ENCODE measurements at places on chromosomes 11 and 22. TPM values are rescaled to one million over a fixed set of nuclear protein-coding genes. Genes with fewer than 3 reads are reported as not detected.

- peak within 1 kb of the TSS; percentile 97 for H3K27ac ChIP-seq
- peaks cover under 1% of the 10 kb centered on the region for H3K27me3 ChIP-seq
- peak within 1 kb of the TSS; percentile 98 for H3K4me3 ChIP-seq
- H3K36me3 ChIP-seq: peaks cover 10% of the 10 kb centered on the region
Measured at GRCh38 chr11:73760679-73761402, at the start of gene RAB6A. RAB6A (minus strand) TSS chr11:73761074; CDS start chr11:73760635, 439 bp downstream.

GRCh38 chr11:82733444-82734119 is at the start of gene FAM181B:
FAM181B (minus strand) TSS chr11:82733864; CDS start chr11:82733729, 135 bp downstream.
- H3K27ac ChIP-seq: no peak within 1 kb of the TSS
- no peak for DNase-seq
- H3K36me3 ChIP-seq: no peaks in the 10 kb centered on the region
- peaks cover 26% of the 10 kb centered on the region for H3K27me3 ChIP-seq
- no peaks in the 10 kb centered on the region for H3K4me1 ChIP-seq

- H3K4me3 ChIP-seq: peak overlapping the region; percentile 71
- peaks cover 23% of the 10 kb centered on the region for H3K4me1 ChIP-seq
- H3K36me3 ChIP-seq: peaks cover 11% of the 10 kb centered on the region
- H3K27ac ChIP-seq: no peak overlapping the region
- no peaks in the 10 kb centered on the region for H3K27me3 ChIP-seq
- no peak for DNase-seq
Measured at GRCh38 chr22:30326255-30326705, 461 bp downstream of the TBC1D10A start.

- no peaks in the 10 kb centered on the region for H3K27me3 ChIP-seq
- peak; percentile 78 for DNase-seq
- H3K36me3 ChIP-seq: no peaks in the 10 kb centered on the region
Measured at GRCh38 chr11:76770642-76771445, 12.3 kb upstream of the TSKU start.

DNA sequence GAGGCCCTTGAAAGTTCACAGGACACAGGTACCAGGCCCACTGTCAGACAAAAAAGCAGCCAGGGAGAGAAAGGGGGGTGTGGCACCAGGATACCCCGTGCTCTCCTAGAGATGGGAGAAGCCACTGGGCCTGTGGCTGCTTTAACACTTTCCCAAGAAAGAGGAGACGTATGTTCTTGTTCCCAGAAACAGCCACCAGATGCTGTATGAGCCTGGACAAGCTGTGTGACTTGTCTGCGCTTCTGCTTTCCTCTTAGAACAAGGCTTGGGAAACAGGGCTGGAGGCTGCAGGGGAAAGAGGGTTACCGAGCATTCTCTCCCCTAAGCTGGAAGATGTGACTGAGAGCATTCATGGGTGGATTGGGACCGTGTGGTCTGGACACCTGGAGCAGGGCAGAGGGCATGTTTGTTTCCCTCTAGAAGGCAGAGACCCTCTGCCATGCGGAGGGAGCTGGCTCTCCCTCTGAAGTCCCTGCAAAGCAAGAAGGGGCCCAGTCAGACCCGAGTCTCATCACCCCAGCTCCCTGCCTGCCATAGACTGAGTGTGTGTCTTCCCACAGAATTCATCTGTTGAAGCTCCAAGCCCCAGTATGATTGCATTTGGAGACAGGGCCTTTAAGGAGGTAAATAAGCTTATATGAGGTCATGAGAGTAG is 74.1 kb downstream of the TRIM29 start:
- no peak overlapping the region for H3K27ac ChIP-seq
- peaks cover 24% of the 10 kb centered on the region for H3K27me3 ChIP-seq
- H3K36me3 ChIP-seq: no peaks in the 10 kb centered on the region
- H3K4me1 ChIP-seq: no peaks in the 10 kb centered on the region
- H3K4me3 ChIP-seq: no peak overlapping the region

The CRYBB3 gene
- total RNA-seq: 0.61 TPM

The SLC25A45 gene
- 3.9 TPM for total RNA-seq
